Bronchial smooth muscle cell (primary cell): ENCODE measurements at places on chromosomes 4 and X. TPM values are rescaled to one million over a fixed set of nuclear protein-coding genes. Genes with fewer than 3 reads are reported as not detected.

CENPVL2 gene
- not detected in 2 replicates for total RNA-seq

FRMPD4 gene
- total RNA-seq, result 1.6 and 2.4 TPM in 2 replicates

SPANXN3 gene
- not detected in 2 replicates for total RNA-seq

TKTL1 gene
- total RNA-seq, result not detected in 2 replicates

IGSF1 gene
- not detected in 2 replicates for total RNA-seq

GASK1B gene
- total RNA-seq, result 38.0 and 51.1 TPM in 2 replicates

RBMXL3 gene
- total RNA-seq, result not detected in 2 replicates

FAM114A1 gene
- 229 and 375 TPM in 2 replicates for total RNA-seq

NDP gene
- total RNA-seq, result 0.34 and 2.0 TPM in 2 replicates

HTRA3 gene
- 8.7 and 45.5 TPM in 2 replicates for total RNA-seq

CLNK gene
- not detected in 2 replicates for total RNA-seq
